ENCODE measurements at places on chromosomes 6 and 20.

GRCh38 chr6:115902436-115902835 is 158.3 kb downstream of the FRK start:
- DNase-seq = no peak

DNA sequence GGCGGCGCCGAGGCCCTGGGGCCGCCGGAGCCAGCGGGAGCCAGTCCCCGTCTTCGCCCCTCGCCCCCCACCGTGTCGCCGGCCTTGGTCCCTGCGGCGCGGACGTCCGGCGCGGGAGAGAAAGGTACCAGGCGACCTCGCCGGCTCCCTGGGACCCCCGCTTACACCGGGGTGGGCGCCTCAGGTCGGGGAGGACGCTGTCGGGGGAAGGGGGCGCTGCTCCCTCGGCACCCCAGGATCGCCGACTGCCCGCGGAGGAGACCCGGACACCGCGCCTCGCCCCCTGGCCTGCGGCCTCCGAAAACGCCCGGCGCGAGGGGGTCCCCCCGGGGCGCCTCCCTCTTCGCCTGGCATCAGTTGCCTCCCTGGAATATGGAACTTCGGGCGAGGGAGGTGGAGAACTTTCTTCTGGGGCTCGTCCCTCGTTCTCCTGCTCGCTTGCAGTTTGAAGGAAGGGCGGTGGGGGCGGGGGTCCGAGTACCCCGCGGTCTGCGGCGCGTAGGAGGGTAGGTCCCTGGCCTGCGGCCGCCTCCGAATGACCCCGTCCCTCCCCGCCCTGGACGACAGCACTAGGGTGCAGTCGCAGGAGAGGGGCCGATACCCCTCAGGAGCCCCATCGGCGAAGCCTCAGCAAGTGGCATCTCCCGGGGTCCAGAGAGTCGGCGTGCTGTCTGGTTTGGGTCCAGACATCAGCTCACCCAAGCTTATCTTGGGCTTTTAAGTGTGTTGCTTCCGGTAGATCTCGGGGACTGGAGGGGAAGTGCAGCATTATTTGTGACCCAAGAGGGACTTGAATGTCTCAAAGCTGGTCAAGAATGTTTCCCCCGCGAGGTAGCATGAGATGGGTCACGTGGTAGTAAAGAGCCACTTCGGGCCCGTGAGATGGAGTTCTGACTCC is 549 bp downstream of the ANKRD6 start:
- no peak for DNase-seq

DNA sequence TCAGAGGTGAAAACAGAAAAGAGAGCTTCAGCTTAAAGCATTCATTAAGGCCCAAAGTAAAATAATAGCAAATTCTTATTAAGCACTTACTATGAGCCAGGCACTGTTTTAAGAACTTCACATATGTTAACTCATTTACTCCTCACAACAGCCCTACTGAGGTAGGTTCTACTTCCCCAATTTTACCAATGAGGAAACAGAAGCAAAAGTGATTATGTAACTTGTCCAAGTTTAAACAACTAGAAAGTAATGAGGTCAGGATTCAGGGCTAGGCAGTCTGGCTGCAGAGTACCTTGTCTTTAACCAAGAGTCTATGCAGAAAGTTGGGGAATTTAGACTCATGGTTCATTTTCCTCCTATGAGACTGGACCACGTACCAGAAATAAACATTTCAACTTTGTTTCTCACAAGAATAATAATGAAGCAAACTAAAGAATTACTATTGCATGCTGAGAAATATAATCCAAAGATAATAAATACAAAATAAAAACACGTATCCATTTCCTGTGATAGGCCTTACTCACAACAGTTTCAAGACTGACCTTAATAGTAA is 3.8 kb downstream of the COL21A1 start:
- no peak for DNase-seq

GRCh38 chr6:27507041-27507956 is 34.4 kb upstream of the ZNF184 start:
- no peak for DNase-seq

- DNase-seq = no peak
Observed at GRCh38 chr6:145830612-145831011, 16.0 kb upstream of the FBXO30 start.

- no peak for DNase-seq
Observed at GRCh38 chr6:126716826-126717509, 377.1 kb downstream of the CENPW start.

GRCh38 chr6:76772951-76773350 is 690.3 kb downstream of the HTR1B start:
- DNase-seq = no peak

GRCh38 chr6:73702444-73702843 is 6.4 kb downstream of the CD109 start:
- DNase-seq = no peak

DNA sequence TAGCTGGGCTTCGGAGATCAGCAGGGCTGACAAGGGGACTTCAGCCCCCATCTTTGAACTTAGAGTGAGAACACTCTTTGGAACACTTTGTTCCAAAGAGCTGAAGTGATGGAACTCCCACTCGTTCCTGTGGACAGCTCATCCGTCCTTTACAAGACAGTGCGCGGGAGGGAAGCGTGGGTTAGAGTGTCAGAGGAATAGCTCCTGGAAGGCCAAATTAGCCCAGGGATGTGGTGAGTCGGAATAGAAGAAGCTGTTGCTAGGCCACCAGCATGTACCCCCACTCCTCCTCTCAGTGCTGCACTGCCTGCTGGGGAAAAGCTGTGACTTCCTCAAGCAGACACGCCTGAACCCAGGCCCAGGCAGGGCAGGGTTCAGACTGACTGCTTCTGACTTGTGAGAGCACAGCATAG is 1.7 kb downstream of the SDCBP2 start:
- peak; percentile 42 for DNase-seq

GRCh38 chr20:37833221-37833896 is 69.6 kb upstream of the VSTM2L start:
- no peak for DNase-seq

- DNase-seq = no peak
Observed at GRCh38 chr6:118294906-118295305, 253.2 kb upstream of the PLN start.

DNA sequence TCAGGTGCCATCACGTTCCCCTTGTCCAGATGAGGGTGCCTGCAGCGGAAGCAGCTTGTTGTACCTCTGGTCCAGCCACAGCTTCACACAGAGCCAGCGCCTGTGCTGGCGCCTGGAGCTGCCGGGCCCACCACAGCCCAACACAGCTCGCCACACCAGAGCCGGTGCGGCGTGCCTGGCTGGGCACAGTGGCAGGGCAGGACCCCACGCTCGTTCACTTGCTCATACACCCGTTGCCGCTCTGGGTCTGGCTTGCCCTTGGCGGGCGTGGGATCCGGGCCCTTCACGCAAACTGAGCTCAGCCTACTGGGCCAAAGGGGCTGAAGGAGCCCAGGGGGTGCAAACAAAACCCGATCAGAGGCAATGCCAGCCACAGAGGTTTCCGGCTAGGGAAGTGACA is 492.5 kb upstream of the MANEA start:
- DNase-seq = no peak

- DNase-seq = no peak
Observed at GRCh38 chr20:17725094-17725835, 25.5 kb downstream of the BANF2 start.

DNA sequence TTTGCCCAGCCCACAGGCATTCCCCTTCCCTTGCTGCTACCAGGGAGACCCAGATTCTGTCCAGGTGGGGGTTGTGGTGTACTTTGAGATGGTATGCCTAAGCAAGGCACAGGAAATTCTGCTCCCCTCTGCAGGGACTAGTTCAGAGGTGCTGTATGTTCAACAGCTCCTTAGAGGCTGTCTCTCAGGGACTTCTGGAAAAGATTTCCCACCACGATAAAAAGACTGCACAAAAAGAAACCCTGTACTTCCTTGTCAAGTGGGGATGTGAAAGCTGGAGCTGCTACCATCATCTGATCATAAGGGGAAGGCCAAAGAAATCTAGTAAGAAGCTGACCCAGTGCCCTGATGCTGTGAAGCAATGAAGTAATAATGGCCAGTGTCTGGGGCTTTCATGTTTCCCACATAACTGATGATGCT is 51.5 kb upstream of the SMIM29 start:
- no peak for DNase-seq

GRCh38 chr20:33569802-33570391 is 80.0 kb downstream of the CBFA2T2 start:
- no peak for DNase-seq

- no peak for DNase-seq
Observed at GRCh38 chr6:16061818-16062217, 67.1 kb upstream of the MYLIP start.

DNA sequence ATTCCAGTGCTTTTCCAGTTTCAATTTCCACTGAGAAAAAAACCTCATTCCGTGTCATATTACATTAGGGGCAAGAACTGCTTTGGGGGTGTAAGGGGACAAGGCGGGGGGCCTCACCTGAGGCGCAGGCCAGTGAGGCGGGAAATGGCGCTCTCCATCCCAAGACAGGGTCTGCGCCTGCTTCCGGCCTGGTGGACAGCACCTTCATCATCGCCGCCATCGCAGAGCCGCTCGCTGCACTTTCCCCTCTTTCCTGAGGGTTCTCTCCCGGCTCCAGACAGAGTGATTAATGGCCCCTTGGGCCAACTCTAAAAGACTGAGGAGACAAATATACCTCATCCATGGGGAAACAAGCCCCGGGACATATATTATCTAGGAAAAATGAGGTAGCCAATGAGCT is 270.0 kb upstream of the SOX4 start:
- no peak for DNase-seq

GRCh38 chr6:56708810-56709597 is 66.3 kb upstream of the DST start:
- DNase-seq = no peak

DNA sequence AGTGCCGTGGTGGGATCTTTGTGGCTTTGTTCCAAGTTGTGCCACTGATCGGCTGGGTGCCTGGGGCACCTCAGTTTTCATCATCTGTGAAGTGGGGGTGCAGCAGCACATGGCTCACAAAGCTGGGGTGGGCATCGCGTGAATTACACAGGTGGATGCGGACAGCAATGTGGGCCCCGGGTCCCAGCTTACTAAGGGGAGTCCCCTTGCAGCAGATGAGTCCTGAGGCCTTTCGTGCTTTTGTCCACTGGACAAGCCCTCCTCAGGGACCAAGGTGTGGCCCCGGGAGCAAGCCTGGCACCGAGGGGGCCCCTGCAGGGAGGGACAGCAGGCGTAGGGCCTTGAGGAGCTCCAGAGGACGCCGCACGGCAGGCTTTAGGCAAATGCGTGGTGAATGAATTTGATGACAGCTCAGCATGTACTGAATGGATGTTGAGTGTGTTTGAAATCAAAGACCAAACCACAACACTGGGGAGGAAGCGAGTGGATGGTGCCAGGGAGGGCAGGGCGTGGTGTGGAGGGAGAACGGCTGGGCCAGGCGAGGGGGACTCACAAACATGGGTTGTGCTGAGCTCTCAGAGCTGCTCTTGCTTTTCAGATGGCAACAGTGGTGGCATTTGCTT is 53.2 kb downstream of the IRF4 start:
- no peak for DNase-seq

- peak; percentile 66 for DNase-seq
Observed at GRCh38 chr20:57990396-57990987, 238.0 kb downstream of the ANKRD60 start.

Measured in GM04503 (cell line).